ENCODE measurements at places on chromosomes 2 and 18.
A peak's percentile ranks its signal among the peaks of the same experiment; 100 is the strongest.

- DNase-seq: no peak
These were observed 4.7 kb upstream of the KCNF1 start for GRCh38 chr2:10906926-10907625.

- no peak for DNase-seq
These were observed 6.5 kb downstream of the TTR start for GRCh38 chr18:31598021-31598805.

DNA sequence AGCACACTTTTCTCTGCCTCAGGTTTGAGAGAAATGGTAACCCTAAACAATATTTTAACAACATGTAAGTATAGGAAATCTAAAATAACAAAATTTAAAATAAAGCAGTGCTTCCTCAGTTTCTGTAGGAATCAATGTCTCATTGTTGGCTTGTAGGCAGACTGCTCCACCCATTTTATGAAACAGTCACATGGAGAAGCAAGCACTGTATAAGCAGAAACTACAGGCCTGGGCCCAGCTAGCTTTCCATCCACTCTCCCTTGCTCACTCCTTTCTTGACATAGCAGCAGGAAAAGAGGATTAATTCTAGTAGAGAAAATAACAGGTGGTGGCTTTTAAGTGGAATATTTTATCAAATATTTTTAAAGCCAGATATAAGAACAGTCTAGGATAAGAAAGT is 97.2 kb downstream of the PLEKHM3 start:
- DNase-seq: no peak

- peak; percentile 84 for DNase-seq
These were observed 2.2 kb upstream of the CASP8 start for GRCh38 chr2:201257956-201258665.

- no peak for DNase-seq
These were observed 69.5 kb downstream of the INPP4A start for GRCh38 chr2:98514096-98514639.

GRCh38 chr18:57837917-57838548 is 34.9 kb upstream of the ATP8B1 start:
- no peak for DNase-seq

GRCh38 chr2:168184681-168185513 is 62.5 kb downstream of the STK39 start:
- DNase-seq: no peak

- peak; percentile 74 for DNase-seq
These were observed 203.8 kb downstream of the TNS1 start for GRCh38 chr2:217798743-217799562.

DNA sequence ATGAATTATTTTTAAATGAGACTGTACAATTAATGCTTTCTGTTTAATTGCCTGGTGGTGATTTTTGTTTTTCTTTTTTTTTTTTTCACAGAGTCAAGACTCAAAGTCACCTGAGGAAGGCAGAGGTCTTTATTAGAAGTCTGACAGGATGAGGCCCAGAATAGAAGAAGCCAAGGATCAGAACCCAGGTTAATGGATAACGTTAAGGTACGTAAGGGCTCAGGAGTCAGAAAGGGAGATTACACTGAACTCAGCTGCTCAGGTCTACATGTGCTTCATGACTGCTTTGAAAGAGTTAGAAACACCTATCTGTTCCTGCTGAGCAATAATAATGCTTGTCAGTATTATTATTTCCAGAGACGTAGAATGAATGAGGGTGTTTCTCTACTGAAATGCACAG is 196.5 kb downstream of the LRATD1 start:
- no peak for DNase-seq

DNA sequence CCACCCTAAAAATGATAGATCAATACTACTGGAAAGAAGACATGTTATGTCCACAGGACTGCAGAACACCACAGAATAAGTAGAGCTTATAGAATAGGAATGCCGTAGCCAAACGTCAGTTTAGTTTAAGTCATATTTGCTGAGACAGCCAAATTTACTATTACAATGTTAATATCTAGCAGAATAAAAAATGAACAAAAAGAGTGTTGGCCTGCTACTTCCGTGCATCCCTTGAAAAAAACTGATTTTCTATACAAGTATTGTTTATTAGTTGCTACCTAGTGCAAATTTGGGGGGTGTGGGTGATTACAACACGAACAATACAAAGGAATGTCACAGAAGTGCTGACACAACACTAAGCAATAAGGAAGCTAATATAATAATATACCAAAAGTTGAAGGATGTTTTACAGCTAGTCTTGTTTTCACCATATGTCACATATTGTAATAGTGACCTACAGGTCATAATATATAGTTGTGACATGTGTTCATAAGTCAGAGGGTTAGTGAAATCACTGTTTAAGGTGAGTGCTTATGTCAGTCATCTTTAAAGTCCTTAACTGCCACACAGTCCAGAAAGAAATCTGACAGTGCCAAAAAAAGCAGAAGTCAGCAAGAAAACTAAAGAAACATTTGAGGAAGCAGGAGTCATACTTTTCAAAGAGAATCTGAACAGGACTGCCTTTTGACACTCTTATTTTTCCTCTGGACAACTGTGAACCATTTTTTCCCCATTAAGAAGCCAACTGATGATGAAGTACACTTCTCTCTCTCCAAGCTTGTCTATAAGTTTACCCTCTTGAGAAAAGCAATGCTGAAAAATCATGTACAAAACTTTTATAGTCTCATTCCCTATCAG is 376.4 kb downstream of the ZEB2 start:
- no peak for DNase-seq

DNA sequence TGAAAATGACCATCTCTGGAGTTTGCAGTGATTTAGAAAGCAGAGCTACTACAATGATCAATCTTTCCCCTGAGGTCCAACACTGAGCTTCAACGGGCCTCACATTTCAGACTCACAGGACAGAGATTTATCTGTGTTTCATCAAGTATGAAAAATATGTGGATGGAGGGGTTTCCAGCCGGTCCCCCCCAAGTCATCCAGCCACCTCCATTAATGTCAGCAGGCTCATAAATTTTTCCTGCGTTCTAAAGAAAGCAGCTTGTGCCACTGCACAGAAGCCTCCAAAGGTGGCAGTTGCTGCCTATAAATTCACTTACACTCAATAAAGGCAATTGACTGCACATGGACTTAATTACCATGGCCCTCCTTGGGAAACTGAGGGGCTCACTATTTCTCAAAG is 117.4 kb upstream of the ACKR3 start:
- no peak for DNase-seq

DNA sequence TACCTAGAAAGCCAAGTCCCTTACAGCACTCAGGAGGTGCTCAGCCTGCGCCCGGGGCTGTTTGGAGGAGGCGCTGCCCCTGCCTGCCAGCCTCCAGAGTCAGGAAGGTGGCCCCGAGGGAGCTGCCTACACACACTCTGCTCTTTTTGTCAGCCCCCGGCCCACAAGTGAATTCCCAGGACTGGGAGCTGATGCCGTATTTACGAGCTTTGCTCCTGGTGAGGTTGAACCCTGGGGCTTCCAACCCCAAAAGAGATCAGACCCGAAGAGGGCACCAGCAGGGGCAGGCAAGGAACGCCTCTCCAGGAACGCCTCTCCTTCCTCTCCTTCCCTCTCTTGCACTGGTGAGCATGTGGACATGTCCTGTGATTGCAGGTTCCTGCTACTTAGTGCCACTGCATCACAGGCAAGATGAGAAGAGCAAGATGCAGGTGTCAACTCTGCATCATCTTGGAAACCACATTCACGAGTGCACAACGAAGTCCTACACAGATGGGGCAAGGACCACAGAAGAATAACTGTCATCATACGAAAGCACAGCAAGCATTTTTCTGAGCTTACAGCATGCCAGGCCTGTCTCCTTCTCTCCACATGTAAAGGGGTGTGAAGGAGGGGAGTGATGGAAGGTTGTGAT is 126.7 kb downstream of the NDUFA10 start:
- peak; percentile 31 for DNase-seq

GRCh38 chr2:145751629-145752028 is 1231.7 kb upstream of the ZEB2 start:
- DNase-seq: no peak

- DNase-seq: no peak
These were observed 208.1 kb downstream of the CLIP4 start for GRCh38 chr2:29323301-29323700.

GRCh38 chr2:10132596-10132995 is 10.1 kb downstream of the RRM2 start:
- no peak for DNase-seq

DNA sequence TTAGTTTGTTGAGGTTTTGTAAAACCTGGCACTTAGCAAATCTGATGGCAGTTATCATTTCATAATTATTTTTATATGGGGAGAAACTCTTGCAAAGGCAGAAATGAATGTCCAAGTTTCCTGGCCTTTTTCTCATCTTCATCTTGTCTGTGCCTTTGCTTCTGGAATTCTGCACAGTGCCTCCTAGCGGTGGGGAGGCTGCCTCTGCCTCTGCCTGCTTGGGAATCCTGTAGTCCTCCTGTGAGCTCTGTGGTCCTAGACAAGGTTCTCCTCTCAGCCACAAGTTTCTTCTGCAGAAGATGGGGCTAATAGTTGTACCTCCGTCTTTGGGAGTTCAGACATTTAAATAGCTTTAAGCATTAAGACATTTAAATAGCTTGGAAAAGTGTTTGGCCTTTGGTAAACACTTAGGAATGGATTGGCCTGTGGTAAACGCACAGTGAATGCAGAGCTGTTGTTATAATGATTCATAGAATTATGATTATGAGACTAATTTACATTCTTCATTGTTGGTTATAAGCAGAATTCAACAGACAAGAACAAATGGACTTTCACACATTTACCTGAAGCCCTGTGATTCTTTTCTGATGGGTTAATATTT is 101.2 kb downstream of the ZNF236 start:
- DNase-seq: no peak

DNA sequence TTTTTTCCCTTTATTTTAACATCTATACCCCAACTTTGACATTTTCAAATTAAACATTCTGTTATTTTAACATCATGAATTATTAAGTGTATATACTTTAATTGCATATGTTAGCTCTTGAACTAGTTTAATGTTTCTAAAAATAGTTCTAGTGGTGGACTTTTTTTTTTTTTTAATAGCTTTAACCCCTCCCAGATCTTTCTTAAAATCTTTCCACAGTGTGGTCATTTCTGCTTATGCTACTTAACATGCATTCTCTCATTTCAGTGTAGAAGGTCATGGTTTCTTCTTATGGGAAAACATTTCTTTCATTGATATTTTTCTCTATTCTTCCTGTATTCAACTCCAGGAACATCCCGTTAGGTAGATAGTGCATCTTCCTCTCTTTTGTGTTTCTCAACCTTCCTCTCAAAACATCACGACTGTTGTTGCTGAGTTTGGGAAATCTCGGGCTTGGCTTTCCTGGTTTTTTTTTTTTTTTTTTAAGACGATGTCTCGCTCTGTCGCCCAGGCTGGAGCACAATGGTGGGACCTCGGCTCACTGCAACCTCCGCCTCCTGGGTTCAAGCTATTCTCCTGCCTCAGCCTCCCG is 849 bp upstream of the TMEM18 start:
- no peak for DNase-seq

DNA sequence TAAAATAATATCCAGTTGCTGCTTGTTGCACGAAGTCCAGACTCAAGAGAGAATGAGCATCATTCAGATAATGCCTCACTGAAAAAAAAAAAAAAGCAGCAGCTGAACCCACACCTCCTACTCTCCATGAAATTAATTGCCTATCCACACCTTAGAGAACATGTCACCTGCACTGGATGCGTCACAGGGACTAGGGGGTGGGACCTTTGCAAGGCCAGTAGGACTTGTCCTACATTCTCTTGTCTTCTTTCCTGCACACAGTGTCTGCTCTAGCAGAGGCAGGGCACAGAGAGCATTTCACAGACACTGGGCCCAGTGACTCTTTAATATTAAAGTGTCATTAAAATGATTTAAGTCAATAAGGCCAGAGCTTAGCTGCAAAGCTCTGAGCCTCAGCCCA is at the start of gene ABCA12:
ABCA12 (minus strand) TSS at position 148 of the 400 bp plus-strand sequence. CDS start 418 bp downstream, outside the sequence.
- DNase-seq: no peak

- DNase-seq: no peak
These were observed 6.8 kb downstream of the SFT2D3 start for GRCh38 chr2:127707890-127708648.

GRCh38 chr18:51278045-51278649 is 80.7 kb upstream of the MEX3C start:
- DNase-seq: no peak

DNA sequence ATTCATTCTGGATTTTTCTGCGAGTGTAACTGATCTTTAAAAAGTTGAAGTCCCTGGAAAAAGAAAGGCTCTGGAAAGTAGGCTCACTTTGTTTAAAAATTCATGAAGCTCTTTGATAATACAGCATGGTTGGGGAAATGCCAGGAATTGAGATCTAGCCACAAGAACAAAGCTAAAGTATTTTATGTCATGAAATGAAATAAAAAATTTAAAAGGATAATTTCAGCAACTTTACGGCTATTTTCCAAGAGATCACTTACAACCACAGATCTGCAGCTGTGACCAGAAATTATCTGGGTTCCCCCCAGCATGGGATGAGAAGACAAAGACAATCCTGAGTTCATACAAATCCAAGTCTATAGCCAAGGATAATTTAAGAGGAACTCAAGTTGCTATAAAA is 25.3 kb upstream of the RFX8 start:
- DNase-seq: no peak

GRCh38 chr2:3595985-3596384 is 1.1 kb downstream of the COLEC11 start:
- DNase-seq: no peak

GRCh38 chr18:47821314-47821713 is 109.1 kb downstream of the SMAD2 start:
- no peak for DNase-seq

- no peak for DNase-seq
These were observed 14.4 kb upstream of the CCL20 start for GRCh38 chr2:227799202-227799601.

GRCh38 chr18:57768537-57769326 is 34.4 kb downstream of the ATP8B1 start:
- DNase-seq: no peak

DNA sequence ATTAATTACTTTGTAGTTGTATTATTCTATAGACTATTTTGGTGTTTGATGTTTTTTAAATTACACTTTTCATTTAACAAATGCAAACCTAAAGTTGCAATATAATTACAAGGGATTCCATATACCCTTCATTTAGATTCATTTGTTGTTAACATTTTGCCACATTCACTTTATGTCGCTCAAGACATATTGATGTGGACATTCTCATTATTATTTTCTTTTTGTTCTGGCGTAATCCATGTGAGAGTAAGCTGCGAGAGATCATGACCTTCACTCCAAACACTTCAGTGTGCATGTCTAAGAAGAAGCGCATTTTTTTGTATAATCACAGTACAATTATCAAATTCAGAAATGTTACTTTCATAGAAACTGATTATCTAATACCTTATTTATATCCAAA is 280.6 kb downstream of the CALCRL start:
- no peak for DNase-seq

DNA sequence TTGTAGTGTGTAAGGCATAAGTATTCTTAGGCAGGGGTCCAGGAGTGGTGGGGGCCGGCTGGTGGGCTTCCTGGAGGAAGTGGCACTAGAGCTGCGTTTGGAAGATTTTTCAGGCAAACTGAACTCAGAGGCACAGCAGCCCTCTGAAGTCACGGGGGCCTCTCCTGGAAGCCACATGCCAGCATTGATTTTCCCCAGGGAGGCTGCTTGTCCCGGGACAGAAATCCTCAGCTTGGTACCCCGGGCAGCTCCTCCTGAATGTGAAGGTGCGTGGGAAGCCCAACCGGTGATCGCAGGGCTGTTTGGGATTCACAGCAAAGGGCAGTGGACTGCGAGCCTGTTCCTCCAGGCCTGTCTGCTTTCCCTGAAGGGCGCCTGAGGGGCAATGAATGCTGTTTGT is 1.6 kb upstream of the PDIA6 start:
- DNase-seq: no peak

- DNase-seq: no peak
These were observed 73.0 kb downstream of the ACTR3 start for GRCh38 chr2:113962692-113963480.
